Memory B cell (primary cell): ENCODE measurements at places on chromosomes 2 and 18.
A peak's percentile ranks its signal among the peaks of the same experiment; 100 is the strongest.

DNA sequence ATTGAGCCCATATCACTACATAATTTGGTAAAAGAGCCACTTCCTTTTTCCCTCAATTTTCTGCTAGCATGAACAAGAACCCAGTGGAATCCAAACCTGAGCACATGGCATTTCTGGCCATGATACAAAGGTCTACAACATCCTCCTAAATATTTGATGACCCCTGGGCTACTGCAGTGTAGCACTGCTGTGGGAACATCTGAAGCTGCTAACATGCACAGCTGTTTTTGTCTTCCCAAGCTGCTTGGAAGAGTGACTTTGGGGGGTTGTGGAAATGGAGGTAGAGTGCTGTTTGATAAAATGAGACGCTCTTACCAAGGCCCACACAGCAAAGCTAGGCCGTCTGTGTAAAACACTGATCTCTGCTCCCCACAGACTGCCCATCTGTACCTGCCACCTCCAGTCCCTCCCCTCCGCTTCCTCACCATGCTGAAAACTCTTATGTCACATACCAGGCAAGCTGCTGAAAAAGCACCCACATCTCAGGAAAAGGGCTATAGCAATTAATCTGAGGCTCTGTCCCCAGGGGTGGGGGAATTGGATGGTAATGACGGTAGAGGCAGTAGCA, 197.2 kb upstream of the HNRNPA3 start:
- no peak for DNase-seq

DNA sequence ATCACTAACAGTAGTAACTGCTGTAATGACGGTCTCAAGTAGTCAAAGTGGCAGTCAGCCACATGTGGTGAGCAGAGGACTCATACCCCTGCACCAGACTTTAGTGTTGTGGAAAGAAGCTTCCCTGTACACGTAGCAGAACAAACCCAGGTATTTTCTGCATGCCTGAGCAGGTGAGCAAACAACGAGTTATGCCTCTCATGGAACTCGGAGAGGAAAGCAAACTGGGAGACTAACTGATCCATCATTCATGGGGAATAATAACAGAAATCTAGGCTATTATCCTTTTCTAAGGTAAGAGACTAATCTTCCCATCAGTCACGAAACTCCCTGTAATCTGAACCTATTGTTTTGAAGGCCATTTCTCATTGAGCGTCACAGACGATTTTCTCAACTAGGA, 1495.2 kb upstream of the NXPH2 start:
- DNase-seq, result no peak

DNA sequence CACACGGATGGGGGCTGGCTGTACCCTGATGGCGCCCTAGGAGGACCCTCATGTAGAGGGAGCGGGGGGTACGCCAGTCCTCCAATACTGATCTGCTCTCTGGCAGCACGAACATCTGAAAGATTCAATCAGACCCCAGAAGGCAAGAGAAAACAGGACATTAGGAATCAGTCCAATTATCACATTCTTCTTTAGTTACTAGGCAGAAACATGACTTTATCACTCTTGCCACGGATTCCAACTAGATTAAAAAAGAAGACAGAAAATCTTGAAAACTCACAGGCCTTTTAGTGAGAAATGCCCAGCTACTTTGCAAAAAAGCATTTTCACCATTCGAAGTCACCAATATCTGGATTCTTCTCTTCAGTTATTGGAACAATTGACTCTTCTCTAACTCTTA, 68.4 kb downstream of the ID2 start:
- DNase-seq, result no peak

DNA sequence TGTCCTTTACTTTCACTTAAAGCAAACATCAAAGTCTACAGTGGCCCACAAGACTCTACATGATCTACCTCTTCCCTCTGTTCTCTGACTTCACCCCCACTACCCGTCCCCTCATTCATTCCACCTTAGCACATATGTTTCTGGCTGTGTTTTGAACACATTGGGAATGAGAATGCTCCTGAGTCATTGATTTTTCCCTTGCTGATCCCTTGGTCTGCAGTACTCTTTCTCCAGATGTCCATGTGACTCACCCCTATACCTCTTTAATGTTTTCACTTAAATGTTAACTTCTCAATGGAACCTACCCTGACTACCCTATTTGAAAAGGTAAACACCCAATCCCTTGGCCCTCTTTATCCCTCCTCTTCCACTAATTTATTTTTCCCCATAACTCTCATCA, 30.7 kb upstream of the FRZB start:
- no peak for DNase-seq

DNA sequence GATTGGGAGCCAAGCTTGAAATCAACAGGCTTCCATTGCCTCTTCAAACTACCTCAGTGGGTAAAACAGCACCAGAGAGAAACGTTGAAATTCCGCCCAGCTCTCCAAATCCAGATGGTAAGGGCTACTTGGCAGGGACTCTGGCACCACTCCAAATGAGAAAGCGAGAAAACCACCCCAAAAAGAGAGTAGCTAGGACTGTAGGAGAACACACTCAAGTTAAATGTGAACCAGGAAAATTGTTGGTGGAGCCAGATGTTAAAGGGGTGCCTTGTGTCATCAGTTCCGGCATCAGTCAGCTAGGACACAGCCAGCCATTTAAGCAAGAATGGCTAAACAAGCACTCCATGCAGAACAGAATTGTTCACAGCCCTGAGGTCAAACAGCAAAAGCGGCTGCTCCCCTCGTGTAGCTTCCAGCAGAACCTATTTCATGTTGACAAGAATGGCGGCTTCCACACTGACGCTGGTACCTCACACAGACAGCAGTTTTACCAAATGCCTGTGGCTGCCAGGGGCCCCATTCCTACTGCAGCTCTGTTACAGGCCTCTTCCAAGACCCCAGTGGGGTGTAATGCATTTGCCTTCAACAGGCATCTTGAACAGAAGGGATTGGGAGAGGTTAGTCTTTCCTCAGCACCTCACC, 167.3 kb downstream of the ASXL3 start:
- no peak for DNase-seq

DNA sequence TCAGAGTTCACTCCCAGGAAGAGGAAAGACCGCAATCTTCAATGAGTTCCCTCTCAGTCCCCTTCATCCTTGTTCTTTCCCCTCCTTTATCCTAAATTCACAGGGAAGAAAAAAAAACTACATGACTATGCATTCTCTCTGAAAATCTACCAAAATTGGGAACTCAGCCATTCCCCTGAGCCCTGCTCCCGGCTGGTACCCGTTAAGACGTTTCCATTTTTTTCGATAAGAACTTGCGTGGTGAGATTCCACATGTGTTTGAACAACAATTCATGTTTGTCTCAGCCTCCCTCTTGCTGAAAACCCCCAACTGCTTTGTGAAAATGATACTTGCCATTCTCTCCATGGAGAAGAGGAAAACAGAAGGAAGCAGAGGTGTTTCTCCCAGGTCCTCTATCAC, 318.7 kb upstream of the ID2 start:
- no peak for DNase-seq

GRCh38 chr2:26952374-26952773, 18.1 kb upstream of the MAPRE3 start:
- DNase-seq, result no peak

GRCh38 chr18:42936289-42936688, 179.2 kb downstream of the RIT2 start:
- no peak for DNase-seq

DNA sequence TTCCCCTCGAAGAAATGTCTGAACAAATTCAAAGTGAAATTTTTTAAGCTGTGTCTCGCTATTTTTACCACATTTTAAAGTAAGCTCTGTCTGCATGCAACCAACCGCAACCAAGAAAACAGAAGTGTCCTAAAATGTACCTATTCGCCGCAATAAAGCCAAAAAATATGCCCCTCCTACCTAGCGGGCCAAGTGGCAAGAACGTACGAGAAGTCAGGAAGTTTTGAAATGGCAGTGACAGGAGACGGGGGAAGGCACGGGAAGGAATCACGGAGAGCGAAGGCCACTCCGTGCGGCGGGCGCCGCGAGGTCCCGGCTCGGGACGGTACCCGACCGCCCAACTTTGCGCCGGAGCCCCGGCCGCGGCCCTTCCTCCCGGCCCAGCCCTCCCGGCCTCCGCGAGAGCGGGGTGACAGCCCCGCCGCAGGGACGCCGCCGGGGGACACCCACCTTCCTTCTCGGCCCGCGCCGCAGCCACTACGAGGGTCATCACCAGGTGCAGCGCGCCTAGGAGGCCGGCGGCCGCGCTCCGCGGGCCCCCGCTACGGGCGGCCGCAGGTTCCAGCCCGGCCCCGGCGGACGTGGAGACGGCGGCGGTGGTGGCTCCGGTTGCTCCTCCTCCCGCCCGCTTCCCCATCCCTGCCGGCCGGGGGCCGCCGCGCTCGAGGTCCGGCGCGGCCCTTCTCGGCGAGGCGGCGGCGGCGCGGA, 568 bp downstream of the TMEM131 start:
- DNase-seq, result peak; percentile 75

DNA sequence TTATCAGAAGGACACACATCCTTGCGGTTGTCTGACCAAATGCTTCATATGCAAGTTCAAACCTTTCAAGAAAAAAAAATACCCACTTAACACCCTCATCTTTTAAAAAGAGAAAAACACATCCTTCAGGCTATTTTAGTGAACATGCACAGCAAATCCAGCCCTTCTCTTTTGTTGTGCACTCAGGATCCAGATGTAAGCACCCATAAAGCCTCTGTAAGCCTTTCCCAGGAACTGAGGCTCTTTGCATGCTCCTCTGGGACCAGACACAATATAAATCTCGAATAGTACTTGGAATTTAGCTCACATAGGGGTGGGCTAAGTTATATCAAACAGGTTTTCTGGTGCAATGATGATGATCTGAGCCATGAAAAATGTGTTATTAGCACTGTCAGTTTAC, 308.8 kb upstream of the FAM98A start:
- no peak for DNase-seq

GRCh38 chr2:142037744-142038143, 93.1 kb downstream of the LRP1B start:
- no peak for DNase-seq

- no peak for DNase-seq
These were observed 19.5 kb downstream of the C2orf74 start for GRCh38 chr2:61181382-61182058.

GRCh38 chr2:217993138-217993537, 9.7 kb downstream of the TNS1 start:
- DNase-seq, result no peak

DNA sequence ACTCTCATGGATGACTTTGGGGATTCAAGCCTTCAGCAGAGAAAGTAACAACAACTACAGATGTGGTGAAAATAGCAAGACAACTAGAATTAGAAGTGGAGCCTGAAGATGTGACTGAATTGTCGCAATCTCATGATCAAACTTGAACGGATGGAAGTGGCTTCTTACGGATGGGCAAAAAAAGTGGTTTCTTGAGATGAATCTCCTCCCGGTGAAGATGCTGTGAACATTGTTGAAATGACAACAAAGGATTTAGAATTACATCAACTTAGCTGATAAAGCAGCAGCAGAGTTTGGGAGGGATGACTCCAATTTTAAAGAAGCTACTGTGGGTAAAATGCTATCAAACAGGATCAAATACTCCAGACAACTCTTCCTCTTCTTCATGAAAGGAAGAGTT, 43.1 kb downstream of the AAK1 start:
- DNase-seq, result no peak

DNA sequence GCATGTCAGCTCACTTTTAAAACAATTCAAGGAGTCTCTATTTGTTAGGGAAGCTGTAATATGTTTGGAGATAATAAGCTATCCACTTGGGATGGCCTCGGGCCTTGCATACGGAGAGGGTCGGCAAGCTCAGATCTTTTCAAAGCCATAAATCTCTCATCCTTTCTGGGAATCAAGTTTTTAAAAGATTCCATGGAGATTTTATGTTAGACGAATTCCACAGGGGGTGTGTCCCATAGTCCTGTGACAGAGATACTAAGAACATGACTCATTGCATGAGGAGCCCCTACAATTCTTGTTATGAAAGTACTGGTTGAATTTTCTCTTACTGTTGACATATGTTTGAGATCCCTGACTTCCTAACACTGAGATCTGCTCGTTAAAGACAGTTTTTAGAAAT, 108.7 kb downstream of the FEZ2 start:
- no peak for DNase-seq

DNA sequence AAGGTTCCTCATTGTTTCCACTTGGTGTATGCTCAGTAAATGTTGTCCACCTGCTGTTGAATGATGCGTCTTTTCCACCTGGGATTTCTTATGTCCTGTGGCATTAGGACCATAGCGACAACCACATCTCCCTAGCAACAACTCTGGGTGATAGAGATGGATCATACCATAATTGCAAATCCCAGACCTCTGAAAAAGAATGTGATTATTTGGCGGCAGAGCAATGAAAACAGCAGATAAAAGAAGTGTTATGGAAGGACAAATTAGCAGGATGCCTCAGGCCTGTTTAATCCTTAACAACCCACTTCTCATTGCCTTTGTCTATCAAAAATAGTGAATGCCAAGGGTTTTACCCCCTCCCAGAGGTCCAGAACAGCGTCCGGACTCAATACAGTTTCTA, 278.9 kb downstream of the TSN start:
- DNase-seq, result no peak

DNA sequence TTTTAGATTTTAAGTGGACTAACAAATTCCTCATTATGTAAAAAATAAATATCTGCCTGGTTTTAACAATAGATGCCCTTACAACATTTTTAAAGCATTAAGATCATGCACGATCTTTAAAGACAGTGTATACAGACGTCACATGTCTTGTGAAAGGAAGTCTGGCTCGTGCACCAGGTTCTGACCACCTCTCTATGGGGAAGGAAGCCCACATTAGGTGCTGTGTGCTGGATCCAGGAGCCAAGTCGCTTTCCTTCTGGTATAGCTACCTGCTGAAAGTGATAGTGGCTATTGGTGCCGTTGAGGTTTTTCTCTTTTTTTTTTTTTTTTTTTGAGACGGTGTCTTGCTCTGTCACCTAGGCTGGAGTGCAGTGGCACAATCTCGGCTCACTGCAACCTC, 116.5 kb downstream of the NCK2 start:
- DNase-seq, result no peak

DNA sequence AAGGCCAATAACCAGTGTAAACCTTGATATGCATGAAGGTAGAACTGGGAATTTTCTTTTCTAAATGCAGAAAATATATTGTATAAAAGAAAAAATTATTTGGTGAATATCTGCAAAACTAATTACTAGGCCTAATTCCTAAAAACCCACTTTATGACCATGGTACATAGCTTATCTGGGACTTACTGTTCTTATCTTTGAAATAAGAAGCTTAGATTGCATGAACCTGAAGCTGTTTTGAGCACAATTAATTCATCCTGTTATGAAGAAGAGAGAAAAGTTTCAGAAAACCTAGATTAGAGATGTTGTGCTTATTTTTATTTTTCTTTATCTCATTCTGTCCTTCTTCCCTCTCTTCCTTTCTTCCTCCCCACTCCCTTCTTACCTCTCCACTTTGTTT, 235.0 kb downstream of the GULP1 start:
- no peak for DNase-seq
